Psoas muscle (tissue), 8 donors: ENCODE measurements at places on chromosomes 16 and 17.

DNA sequence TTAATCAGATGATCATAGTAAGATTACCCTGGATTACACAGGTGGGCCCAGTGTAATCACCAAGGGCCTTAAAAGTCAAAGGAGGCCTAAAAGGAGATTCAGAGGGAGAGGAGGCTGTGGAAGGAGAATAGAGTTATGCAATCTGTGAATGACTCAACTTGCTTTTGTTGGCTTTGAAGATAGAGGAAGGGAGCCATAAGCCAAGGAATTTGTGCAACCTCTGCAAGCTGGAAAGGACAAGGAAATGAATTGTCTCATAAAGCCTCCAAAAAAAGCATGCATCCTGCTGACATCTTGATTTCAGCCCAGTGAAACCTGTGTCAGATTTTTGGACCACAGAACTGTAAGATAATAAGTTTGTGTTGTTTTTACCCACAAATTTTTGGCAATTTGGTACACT lies 109.6 kb downstream of the CNTNAP4 start:
- no peak for DNase-seq

DNA sequence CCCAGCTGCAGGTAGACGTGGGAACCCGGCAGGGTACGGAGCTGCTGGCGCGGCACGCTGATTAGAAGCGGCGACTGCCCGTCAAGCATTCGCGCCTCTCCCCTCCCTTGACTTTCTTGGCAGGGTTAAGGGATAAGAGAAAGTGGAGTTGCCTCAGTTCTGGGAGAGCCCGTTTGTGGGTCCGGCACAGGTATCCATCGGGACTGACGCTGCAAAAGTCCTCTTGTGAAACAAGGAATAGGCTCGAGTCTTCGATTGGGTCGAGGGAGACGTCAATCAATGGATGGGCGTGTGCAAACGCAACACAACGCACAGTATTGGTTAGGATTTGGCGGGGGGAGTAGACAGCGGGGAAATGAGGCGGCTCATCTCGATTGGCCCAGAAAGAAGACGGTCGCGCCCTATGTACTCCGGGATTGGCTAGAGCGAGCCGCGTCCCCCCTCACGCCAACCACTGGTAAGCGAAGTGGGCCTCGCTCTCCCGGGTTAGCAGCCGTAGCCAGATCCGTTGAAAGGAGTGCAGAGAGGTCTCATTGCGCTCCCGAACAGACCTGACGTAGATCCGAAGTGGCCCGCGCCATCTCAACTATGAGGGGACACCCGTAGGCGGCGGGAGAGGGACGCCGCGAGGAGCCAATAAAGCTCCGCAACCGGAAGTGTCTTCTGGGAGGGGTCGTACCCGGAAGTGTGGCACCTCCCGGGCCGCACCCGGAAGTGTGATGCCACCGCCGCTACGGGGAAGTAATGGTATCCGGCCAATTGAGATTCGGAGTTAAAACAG lies at the start of gene MON1B:
Gene MON1B, plus strand, starts transcription at position 713 of the 781 bp plus-strand sequence. CDS start 296 bp downstream, outside the sequence.
- DNase-seq = peak; percentile 99

DNA sequence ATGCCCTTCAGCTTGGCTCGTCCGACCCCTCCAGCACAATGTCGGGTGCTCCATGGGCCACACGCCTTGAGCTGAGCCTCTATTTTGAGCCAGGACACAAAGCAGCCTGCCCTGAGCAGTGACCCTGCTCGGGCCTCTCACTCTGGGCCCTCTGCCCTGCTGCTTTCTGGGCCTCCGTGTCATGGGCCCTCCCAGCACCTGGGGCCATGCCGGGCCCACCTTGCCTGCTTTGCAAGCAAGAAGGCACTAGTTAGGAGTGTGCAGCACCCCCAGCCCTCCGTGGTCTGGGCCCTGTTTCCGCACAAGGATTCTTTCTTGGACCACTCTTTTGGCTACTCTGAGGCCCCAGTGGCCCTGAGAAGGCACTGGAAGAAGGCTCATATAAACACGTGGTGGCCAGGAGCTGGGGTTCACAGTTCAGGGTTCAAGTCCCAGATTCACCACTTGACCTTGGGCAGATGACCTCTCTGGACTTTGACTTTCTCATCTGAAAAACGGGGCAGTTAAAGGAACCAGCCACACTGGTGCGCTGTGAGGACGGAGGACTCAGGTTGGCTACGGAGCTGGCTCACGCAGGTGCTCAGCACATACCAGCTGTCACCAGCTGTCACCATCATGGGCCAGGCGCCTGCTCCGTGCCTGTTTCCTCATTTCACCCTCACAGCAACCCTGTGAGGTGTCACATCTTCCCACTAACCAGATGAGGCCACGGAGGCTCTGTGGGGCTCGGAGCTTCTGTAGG lies 166.0 kb upstream of the GSE1 start:
- peak; percentile 81 for DNase-seq

DNA sequence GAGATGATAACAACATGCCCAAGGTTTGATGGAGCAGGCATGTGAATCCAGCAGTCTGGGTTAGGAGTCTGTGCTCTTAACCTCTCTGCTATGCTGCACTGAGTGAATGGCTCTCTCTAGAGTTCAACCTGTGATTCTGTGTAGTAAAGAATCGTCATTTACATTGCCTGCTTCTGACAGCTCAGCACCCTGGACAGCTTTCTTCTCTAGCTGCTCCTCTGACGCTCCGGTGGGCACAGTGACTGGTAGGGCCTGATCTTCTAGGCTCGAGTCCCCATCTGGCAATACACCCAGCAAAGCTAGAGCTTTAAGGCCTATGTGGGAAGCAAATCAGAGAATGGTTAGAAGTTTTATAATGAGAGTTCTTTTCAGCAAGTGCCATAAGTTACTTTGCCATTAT lies 85.3 kb upstream of the ATP2A3 start:
- no peak for DNase-seq

DNA sequence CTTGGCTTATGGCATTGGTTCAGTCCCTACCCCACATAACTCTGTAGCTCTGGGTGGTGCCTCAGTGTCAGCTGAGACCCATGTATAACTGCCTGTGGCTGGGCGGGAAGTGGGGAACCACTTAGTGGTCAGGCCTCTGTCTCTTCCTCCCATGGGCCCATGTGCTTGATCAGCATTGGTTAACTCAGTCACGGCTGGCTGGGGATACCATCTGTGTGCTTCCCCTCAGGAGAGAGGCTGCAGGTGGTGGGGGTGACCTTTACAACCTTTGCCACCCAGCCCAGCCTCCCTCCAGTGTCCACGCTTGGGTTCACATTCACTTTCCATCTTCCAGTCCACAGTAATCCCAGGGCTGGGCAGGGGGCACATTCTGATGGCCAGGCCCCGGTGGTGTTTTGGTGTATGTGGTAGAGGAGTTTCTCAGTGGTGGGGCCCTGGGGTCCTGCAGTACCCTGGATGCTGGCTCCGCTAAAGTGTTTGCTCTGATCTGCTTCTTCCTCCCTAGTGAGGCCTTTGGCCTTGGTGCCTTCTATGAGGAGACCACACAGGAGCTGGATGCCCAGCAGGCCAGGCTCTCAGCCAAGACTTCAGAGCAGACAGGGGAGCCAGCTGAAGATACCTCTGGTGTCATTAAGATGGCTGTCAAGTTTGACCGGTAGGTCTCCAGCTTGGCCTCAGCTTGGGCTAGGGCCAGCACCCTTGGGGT lies 10.2 kb upstream of the NFATC3 start:
- DNase-seq = no peak

- DNase-seq = no peak
Observed at GRCh38 chr17:10754109-10754508, 24.3 kb upstream of the TMEM220 start.

DNA sequence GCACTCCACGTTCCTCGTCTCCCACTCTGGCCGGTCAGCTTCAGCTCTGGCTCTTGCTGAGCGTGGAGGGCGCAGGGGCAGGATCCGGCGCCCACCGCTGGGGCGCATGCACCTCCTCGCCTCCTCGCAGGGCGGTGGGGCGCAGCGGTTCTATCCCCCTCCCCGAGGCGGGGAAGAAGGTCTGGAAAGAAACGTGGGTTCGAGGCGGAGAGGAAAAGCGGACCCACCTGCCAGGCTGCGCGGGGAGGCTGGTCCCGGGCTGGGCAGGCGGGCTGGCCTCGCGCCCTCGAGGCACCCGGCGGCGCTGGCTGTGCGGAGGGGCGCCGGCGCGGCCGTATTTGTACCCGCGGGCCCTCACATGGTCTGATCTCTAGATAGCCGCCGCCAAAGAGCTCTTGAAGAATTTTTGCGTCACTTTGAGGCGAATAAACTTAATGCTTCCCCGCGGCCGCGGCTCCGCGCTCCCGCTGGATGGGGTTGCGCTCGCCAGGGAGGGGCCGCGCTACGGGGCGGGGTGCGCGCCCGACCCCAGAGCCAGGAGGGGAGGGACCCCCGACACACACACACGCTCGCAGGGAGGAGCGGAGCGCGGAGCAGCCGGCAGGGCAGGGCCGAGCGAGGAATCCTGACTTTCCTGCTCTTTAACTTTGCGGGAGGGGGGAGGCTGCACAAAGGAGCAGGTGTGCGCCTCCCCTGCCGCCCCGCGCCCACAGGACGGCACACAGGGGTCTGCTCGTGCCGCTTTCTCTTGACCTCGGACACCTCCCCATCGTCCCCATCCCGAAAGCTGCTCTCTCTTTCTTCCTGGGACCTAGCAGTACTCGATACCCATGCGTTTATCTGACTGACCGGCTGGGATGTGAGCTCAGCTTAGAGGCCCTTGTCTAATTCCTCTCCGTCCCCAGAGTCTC lies at the start of gene SLC6A4:
Gene SLC6A4, minus strand, starts transcription at position 312 of the 911 bp plus-strand sequence. CDS start 13,739 bp downstream, outside the sequence.
- no peak for DNase-seq

DNA sequence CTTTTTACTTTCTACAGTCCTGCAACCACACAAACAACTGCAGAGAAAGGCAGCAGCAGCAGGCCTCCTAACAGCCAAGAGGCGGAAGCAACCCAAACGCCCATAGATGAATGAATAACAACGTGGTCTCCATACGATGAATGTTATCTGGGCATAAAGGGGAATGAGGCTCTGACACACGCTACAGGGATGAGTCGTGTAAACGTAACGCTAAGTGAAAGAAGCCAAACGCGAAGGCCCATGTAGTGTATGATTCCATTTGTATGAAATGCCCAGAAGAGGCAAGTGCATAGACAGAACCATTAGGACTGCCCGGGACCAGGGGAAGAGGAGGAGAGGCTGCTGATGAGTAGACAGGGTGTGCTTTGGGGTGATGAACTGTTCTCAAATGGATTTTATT lies 94.8 kb upstream of the DNAH17 start:
- no peak for DNase-seq

DNA sequence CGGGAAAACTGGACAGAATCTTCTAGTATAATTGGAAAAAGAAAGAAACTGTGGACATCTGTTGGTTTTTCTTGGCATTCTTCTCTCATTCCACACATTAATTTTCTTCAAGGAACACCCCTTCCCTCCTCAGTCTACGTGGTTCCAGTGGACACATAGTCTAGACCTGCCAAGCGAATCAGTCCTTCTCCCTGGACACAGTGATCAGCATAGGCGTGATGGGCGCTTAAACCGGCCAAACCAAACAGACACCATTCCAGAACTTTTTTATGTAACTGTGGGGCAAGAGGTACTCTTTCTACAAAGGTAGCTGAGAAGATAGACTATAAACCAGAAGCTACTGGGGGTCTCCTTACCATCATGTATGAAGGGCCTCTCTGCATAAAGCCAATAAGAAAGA lies 121.8 kb upstream of the COX10 start:
- no peak for DNase-seq

DNA sequence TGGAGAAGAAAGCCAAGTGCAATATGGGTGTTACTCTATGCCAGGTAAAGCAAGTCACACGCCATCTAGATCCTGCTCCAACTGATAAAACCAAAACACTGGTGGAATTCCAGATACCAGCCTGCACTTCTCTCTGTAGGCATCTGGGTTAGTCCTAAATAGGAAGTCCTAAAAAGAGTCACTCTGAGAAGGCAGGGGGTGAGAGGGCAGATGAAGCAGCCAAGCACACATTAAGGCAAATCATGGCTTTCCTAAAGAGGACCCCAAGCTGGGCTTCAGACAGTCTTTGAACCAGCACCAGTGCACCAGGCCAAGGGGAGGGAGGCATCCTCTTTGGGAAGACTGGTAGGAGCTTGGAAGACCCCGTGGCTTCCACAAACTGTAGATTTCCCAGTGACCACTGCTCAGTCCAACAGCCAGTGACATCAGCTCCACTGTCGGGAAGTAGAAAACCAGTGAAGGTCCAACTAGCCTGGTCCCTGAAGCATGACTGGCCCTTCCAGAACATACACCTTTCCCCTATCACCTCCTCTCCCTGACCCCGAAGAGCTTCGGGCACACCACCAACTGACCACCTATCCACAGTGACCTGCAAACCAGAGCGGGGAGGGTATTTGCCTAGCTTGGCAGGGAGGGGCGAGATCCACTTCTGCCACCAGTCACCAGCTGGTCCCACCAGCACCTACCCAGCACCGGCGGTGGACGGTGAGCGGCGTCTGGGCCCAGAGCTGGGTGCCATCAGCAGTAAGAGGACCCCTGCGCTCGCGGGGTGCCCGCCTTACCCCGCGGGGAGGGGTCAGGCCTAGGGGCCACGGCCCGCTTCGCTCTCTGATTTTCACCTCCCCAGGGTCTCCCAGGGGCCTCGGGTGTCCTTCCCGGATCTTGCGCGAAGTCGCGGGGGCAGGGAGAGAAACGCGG lies 1.0 kb downstream of the LITAF start:
- DNase-seq = peak; percentile 53

GRCh38 chr17:74539281-74539820 lies 6.6 kb downstream of the CD300C start:
- DNase-seq = no peak

GRCh38 chr17:80762076-80762475 lies 217.4 kb downstream of the RPTOR start:
- DNase-seq = no peak

DNA sequence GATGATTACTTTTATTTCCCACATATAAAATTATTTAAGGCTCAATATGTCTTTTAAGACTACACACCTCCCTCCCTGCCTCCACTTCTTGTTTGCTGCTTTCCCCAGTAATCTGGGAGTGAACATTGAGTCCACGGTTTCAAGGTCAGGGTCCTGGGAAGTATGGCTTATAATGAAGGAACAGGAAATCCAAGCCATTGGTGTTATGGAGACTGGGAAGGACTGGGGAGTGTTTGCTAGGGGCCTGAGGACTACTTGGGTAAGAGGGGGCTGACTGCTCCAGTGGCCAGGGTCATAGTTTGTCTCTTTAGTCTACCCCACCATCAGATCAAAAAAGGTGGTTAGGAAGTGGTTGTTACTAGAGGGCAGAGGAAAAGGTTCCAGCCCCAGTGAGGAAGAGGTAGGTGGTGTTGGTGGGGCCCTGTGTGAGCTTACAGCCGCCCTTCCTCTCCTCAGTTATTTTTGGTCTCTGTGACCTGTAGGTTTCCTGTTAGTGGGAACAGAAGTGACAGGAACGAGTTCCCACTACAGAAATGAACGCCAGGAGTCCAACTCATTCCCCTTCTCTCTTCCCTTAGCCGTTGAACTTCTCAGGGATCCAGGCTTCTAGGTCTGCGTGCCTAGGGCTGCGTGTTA lies 742 bp upstream of the SLC16A13 start:
- no peak for DNase-seq
